ENCODE measurements at places on chromosomes 4 and X.

- DNase-seq = peak; percentile 86
Measured at GRCh38 chr4:154124539-154125255, 335.8 kb upstream of the SFRP2 start.

DNA sequence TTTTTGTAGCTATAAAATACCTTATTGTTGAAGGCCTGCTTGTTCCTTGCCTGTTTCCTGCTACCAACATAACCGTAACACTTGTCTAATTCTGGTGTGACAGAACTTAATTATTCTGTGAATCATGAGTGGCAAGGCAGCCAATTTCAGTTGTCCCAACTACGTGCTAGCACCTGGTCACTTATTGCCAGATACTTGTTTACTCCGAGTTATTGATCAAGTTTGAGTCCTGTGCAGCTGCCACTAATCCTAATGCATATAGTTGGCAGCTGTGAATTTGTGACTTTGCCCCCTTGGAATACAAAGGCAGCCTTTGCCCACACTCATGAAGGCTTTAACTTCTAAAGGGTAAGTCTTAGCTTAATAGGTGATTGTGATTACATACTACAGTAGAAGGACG lies 7.8 kb upstream of the RNF128 start:
- DNase-seq = no peak

DNA sequence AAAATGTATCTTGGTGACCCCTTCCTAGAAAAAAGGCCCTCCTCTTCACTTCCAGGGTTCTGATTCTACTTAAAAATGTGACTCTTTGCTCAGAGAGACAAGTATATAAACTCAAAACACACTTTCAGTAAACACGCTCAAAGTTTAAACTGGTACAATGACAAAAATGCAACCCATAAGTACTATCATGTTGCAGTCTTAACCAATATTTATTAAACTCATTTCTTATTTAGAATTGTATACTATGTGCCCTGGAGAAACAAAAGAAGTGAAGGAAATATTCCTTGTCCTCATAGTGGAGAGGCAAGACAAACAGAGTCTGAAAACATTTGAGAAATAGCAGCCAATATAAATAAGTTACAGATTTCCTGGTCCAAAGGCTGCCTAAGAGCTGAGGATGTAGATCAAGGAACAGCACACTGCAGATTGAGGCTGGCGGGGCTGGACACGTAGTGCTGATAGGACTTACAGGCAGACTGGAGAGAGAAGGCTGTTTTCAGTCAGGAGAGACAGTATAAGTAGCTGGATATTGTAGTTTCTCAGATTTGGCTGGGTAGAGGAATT lies 39.1 kb upstream of the ANXA3 start:
- no peak for DNase-seq

DNA sequence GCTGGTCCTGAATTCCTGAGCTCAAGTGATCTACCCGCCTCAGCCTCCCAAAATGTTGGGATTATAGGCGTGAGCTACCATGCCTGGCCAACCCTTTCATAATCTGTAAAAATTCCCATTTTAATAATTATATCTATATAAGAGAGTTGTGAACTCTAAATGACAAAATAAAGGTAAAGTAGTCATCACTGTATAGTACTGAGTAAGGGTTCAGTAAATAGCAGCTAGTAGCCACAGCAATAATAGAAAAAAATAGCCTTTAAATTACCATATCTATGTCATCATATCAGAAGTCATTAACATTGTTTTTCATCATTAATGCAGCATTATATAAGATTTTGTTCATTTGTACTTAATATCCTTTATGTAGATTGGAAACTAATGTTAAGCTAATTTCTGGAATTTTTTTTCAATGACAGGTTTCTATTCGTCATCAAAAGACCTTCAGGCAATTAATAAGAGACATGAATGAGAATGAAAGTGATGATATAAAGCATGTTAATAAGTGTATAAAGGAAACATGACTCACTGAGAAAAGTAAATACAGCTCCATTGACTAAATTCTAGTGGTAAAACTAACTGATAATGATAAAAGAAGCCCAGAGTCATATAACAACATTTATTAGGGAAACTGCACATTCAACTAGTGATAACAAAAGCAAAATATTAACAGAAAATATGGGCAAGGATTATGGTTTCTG lies 85.9 kb upstream of the UGT8 start:
- no peak for DNase-seq
